Skin of body (tissue), 3 donors: ENCODE measurements at places on chromosomes 12 and 14.

DNA sequence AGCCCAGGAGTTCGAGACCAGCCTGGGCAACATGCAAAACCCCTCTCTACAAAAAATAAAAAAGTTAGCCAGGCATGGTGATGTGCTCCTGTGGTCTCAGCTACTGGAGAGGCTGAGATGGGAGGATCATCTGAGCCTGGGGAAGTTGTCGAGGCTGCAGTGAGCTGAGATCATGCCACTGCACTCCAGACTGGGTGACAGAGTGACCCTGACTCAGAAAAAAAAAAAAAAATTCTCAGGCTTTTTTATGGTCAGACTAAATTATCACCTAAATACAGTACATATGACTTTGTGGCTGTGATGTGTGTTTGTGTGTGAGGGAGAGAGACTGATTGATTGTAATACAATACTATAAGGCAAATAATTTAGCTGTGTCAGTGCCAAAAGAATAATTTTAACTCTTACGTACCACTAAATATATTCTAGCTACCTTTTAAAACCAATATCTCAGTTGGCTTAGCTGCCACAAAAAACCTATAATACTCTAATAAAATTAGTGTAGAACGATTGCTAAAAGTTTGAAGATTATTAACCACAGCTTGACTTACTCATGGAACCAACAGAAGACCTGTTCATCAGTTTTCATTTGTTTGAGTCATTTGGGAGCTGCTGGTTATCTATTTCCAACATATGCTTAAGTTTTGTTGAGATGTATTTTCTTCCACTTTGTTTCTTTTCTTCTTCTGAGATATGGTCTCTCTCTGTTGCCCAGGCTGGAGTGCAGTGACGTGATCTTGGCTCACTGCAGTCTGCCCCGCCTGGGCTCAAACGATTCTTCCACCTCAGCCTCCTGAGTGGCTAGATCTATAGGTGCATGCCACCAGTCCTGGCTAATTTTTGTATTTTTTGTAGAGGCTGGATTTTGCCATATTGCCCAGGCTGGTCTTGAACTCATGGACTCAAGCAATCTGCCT lies 58.0 kb downstream of the DIP2B start:
- DNase-seq = no peak

GRCh38 chr12:113719911-113720591 lies 246.1 kb downstream of the RBM19 start:
- no peak for DNase-seq

DNA sequence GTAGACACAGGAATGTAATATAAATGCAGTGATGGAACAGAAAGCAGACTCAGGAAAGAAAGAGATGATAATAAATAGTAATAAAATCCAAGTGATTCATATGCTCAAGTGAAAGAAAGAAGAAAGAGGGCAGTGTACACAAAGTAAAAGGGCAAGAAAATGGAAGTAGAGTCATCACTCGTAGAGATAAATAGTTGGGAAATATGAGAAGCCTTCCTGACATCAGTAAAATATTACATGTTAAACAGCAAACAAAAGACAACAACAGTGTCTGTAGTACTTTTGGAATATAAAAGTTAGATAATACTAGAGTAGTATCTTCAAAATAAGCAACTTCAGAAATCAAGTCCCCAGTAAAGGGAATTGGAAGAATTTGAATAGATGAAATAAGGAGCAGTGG lies 412.3 kb downstream of the RAD51B start:
- DNase-seq = no peak

DNA sequence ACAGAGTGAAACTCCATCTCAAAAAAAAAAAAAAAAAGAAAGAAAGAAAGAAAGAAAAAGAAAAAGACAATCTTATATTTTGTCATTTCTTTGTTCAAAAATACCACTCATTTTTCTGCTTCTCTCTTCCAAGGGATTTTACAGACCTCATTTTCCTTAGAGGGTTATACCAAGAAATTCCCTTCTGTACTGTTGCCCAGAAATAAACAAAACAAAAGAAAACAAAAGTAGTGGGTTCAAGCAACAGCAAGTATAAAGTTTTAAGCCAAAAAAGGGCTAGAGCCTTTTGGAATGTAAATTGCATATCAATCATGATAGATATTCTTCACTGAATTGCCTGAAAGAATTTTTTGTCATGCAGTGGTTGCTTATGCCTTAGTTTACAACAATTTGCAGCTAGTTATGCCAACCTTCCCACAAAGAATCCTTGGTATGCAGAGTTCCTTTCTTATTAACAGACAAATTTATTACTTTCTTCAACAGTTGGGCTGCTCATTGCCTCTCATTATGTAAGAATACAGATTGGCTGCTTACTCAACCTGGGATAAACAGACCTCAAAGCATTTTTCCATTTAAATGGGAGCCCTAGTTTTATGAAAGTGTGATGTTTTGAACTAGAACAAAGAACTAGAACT lies 129.1 kb upstream of the PPFIA2 start:
- no peak for DNase-seq

GRCh38 chr12:63802012-63802608 lies 22.4 kb downstream of the RXYLT1 start:
- DNase-seq = no peak

- DNase-seq = no peak
Observed at GRCh38 chr14:32991691-32992090, 53.0 kb downstream of the NPAS3 start.

DNA sequence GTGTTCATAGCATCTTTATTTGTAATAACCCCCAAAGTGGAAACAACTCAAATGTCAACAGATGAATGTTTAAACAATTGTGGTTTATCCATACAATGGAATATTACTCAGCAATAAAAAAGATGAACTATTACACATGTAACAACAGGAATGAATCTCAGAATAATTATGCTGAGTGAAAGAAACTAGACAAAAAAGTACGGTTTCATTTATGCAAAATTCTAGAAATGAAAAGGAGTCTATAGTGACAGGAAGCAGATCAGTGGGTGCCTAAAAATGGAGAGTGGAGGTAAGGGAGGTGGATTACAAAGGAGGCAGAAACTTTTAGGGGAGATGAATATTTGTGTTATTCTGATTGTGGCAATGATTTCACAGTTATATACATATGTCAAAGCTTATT lies 4.8 kb downstream of the PRKCH start:
- DNase-seq = no peak

DNA sequence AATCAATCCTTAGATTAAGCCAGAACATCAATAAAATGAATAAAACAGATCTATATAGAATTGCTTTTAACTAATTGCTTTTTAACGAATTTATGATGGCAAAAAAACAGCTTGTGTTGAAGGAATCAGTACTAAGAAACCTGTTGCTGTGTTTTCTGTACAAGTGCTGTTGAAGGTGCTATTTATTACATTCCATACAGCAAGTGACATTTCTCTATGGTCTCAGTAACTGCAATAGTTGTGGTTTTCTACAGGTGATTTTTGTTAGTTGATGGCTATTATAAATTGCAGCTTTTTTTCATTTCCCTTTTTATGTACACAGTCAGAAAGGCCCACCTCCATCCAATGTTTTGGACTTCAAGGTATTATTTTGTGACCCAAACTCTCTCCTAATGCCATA lies 56.6 kb downstream of the SLC2A13 start:
- DNase-seq = no peak

DNA sequence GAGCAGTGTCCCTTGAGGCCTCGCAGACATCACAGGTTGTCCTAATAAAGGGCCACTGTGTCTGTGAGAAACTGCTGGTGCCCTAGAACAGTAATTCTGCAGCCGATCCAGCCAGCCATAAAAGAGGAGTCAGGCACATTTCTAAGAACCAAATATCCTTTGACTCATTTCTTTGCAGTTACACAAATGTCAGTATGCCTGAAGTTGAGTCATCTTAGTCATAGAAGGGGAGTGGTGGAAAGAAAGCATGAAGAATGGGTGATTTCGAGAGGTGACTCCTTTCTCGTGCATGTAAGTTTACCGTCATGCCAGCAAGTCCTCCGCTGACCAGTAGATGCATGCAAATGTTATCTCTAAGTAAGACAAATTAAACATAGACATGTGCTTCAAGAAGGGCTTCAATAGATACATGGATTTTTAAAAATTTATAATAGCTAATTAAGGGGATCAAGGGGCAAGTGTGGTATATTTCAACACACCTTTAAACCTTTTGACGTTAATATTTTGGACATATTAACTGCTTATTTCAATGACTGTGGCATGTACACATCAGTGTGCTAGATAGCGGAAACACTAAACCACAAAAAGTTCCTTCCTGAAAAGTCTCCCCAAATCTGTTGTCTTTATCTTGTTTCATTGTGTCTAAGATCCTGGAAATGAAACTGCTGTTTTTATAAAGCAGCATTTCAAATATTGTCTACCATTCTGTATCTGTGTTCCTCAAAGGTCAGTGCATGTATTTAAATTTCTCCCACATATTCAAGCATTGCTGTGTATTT lies 497.4 kb downstream of the NPAS3 start:
- no peak for DNase-seq
